ENCODE measurements at places on chromosomes 4 and X. TPM values are rescaled to one million over a fixed set of nuclear protein-coding genes. Genes with fewer than 3 reads are reported as not detected.

DNA sequence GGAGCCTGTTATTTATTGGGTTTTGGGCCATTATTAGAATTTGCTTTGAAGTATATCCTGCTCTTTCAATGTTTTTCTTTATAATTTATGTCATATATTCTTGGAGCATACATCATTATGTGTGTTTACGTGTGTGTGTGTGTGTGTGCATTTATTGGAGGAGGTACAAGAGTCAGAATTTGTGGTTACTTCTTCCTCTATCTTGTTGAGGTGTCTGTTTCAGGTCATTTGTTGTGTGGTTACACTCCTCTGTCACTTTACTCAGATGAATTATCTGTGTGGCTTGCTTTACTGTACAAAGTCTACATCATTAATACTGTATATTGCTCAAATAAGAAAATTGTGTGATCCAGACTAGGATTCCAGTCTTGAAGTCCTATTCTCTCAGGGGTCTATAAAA, 1957.4 kb upstream of the TENM3 start:
- no peaks in the 10 kb centered on the region for H3K4me1 ChIP-seq
- H3K27ac ChIP-seq = no peak overlapping the region
- H3K4me3 ChIP-seq = no peak overlapping the region
- no peaks in the 10 kb centered on the region for H3K27me3 ChIP-seq
- no peaks in the 10 kb centered on the region for H3K36me3 ChIP-seq

DNA sequence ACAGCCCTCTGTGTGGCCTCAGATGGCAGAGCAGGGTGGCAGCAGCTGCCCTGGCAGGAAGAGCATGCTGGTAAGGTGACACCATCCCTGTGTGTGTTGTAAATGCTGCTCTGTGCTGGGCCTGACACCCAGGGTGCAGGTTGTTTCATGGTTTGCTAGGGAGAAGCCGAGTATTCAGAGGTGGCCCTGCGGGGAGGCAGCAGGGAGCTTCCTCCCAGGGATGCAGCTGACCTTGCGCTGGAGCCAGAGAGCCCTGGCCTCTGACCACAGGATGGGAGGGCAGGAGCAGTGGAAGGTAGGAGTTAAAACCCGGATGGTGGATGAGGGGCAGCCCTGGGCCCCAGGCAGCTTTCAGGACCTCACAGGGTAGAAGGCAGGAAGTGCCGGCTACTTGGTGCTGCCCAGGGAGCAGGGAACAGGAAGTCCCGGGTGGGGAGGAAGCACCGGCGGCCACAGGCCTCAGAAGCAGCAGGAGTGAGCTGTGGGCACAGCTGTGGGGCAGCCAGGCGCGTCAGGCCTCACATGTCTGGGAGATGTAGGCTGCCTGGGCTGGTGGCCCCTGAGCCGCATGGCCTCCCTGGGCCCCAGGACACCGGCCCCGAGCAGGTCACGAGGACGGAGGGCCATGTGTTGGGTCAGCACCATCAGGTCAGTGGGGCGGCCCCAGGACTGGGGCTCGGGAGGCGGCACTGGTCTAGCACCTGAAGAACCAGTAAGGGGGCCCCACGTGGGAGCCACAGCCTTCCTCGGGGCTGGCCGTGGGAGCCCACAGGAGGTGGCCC, 19.1 kb downstream of the SH3BP2 start:
- H3K27me3 ChIP-seq = no peaks in the 10 kb centered on the region
- no peak overlapping the region for H3K4me3 ChIP-seq
- peaks cover 39% of the 10 kb centered on the region for H3K4me1 ChIP-seq
- H3K27ac ChIP-seq = peak overlapping the region; percentile 61
- H3K36me3 ChIP-seq = no peaks in the 10 kb centered on the region

- no peaks in the 10 kb centered on the region for H3K27me3 ChIP-seq
- DNase-seq = peak; percentile 32
Measured at GRCh38 chr4:21697583-21697982, 251.0 kb downstream of the KCNIP4 start.

GRCh38 chrX:10633722-10634121, 13.3 kb upstream of the MID1 start:
- no peak overlapping the region for H3K4me3 ChIP-seq
- DNase-seq = peak; percentile 70
- no peak overlapping the region for H3K27ac ChIP-seq
- H3K27me3 ChIP-seq = peaks cover 3% of the 10 kb centered on the region
- H3K36me3 ChIP-seq = no peaks in the 10 kb centered on the region

DNA sequence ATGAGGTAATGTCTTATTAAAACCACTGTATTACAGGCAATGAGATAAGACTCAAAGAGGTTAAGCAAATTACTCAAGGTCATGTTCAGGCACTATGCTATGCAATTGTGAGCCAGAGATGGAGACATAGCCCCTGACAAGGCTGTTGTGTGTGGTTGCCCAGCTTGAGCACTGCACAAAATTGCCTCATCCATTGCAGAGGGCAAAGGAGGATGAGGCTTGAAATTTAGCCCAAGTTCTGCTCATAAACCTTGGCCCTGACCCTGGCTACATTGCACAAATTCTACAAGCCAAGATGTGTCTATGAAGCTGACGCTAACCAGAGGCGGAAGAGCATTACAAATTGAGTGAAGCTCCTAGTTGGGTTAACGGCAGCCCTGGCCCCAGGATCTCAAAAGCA, 65.6 kb upstream of the PGM2 start:
- H3K4me1 ChIP-seq = peaks cover 7% of the 10 kb centered on the region
- no peaks in the 10 kb centered on the region for H3K36me3 ChIP-seq
- no peaks in the 10 kb centered on the region for H3K27me3 ChIP-seq
- H3K27ac ChIP-seq = no peak overlapping the region

SUPT20HL2 gene
- total RNA-seq = not detected

BGN gene
- total RNA-seq = 338 TPM

NAAA gene
- total RNA-seq = 50.5 TPM

- no peak for DNase-seq
- no peaks in the 10 kb centered on the region for H3K36me3 ChIP-seq
- no peaks in the 10 kb centered on the region for H3K27me3 ChIP-seq
- H3K27ac ChIP-seq = peak overlapping the region; percentile 71
Measured at GRCh38 chr4:101791182-101791558, 640 bp downstream of the BANK1 start.

PWWP3B gene
- total RNA-seq = 1.3 TPM

CITED1 gene
- not detected for total RNA-seq

GRCh38 chr4:135485371-135485770, 1283.8 kb upstream of the PABPC4L start:
- no peak overlapping the region for H3K4me3 ChIP-seq
- H3K27me3 ChIP-seq = no peaks in the 10 kb centered on the region
- H3K27ac ChIP-seq = no peak overlapping the region
- H3K4me1 ChIP-seq = no peaks in the 10 kb centered on the region
- H3K36me3 ChIP-seq = no peaks in the 10 kb centered on the region
- DNase-seq = no peak

SLC4A4 gene
- total RNA-seq = 0.74 TPM

- H3K27me3 ChIP-seq = peaks cover 2% of the 10 kb centered on the region
- H3K27ac ChIP-seq = peak overlapping the region; percentile 95
- peak overlapping the region; percentile 15 for H3K4me3 ChIP-seq
- no peaks in the 10 kb centered on the region for H3K4me1 ChIP-seq
- no peaks in the 10 kb centered on the region for H3K36me3 ChIP-seq
Measured at GRCh38 chrX:48696909-48697727, 584 bp downstream of the SUV39H1 start.

GRCh38 chrX:132563976-132564375, 75.1 kb upstream of the MBNL3 start:
- H3K27ac ChIP-seq = no peak overlapping the region
- H3K4me1 ChIP-seq = no peaks in the 10 kb centered on the region
- peaks cover 9% of the 10 kb centered on the region for H3K27me3 ChIP-seq
- no peaks in the 10 kb centered on the region for H3K36me3 ChIP-seq

GAGE1 gene
- not detected for total RNA-seq

JCHAIN gene
- 24.9 TPM for total RNA-seq

RGN gene
- 153 TPM for total RNA-seq

GRCh38 chrX:31130457-31131220, 58.8 kb upstream of the FTHL17 start:
- no peaks in the 10 kb centered on the region for H3K4me1 ChIP-seq
- H3K36me3 ChIP-seq = no peaks in the 10 kb centered on the region
- no peak overlapping the region for H3K4me3 ChIP-seq
- no peak for DNase-seq

DNA sequence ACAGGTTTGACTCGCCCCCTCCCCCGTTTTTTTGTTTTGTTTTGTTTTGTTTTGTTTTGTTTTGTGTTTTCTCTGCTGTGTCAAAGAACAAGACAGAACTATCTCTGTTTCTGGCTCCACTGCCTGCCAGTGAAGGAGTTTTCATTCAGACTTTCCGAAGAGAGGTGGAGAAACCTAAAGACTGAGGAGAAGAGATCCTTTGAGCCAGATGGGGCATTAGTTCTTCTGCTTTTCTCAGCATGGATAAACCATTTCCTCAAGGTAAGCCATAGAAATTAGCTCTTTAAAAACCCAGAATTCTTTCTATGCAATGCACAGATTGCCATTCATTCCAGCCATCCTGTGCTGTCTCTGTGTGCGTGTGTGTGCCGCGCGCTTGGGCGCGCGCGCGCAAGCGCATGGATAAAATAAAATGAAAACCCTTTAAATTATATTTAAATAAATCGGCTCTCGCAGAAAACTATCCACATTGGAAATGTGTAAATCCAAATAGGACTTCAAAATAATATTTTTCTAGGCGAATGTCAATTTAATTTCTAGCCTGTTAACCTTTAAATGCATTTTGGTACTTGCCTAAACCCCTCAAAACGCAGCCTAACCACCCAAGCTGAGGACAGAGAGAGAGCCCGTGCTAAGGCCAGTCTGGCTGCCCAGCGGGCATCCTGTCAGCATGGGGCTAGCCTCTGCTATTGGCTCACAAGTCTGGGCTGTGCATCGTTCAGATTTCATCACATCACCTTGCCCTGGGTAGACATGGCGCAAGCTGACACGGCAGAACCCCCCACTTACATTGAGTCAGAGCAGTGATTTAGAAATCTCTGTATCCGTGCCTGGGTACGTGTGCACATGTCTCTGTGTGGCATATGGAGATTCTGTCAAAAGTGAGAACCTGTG, 113.0 kb upstream of the VAMP7 start:
- H3K27me3 ChIP-seq = no peaks in the 10 kb centered on the region
- no peaks in the 10 kb centered on the region for H3K36me3 ChIP-seq
- DNase-seq = peak; percentile 23
- H3K4me1 ChIP-seq = peaks cover 10% of the 10 kb centered on the region

DNA sequence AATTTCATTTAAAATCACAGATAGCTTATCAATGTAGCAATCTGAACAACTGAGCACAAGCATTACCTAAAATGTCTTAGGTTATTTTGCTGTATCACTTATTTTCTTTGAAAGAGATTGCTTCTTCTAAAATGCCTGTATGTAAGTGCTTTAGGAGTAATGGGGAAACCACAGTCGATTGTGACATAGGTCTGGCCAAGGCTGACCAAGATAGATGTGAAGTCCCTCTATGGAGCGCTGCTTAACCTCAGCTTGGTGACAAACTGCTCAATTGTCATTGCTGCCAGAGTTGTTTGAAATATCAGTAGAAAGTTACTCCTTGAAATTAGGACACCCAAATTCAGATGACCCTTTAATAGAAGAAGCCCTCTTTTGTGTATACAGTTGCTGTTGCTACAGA, 401.9 kb upstream of the NDST4 start:
- no peaks in the 10 kb centered on the region for H3K27me3 ChIP-seq
- DNase-seq = no peak
- no peak overlapping the region for H3K27ac ChIP-seq

- DNase-seq = peak; percentile 59
- no peaks in the 10 kb centered on the region for H3K36me3 ChIP-seq
- H3K4me3 ChIP-seq = peak overlapping the region; percentile 32
- peaks cover 8% of the 10 kb centered on the region for H3K27me3 ChIP-seq
- no peaks in the 10 kb centered on the region for H3K4me1 ChIP-seq
Measured at GRCh38 chrX:118603981-118604380, 108.4 kb downstream of the DOCK11 start.

ACE2 gene
- total RNA-seq = 0.65 TPM

GRCh38 chrX:39592776-39593175, 505.0 kb downstream of the BCOR start:
- no peaks in the 10 kb centered on the region for H3K36me3 ChIP-seq
- H3K4me3 ChIP-seq = no peak overlapping the region
- H3K27me3 ChIP-seq = peaks cover 12% of the 10 kb centered on the region
- no peak overlapping the region for H3K27ac ChIP-seq
- DNase-seq = no peak

DNA sequence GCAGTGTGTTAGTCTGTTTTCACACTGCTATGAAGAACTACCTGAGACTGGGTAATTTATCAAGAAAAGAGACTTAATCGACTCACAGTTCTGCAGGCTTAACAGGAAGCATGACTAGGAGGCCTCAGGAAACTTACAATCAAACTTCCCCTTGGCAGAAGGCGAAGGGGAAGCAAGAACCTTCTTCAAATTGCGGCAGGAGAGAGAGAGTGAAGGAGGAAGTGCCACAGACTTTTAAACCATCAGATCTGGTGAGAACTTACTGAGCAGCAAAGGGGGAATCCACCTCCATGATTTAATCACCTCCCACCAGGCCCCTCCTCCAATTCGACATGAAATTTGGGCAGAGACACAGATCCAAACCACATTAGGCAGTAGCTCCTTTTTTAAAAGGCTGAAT, 59.2 kb upstream of the LEF1 start:
- DNase-seq = no peak
- no peaks in the 10 kb centered on the region for H3K4me1 ChIP-seq
- no peak overlapping the region for H3K27ac ChIP-seq
- H3K36me3 ChIP-seq = no peaks in the 10 kb centered on the region
- H3K4me3 ChIP-seq = no peak overlapping the region

- H3K4me1 ChIP-seq = peaks cover 13% of the 10 kb centered on the region
- H3K27me3 ChIP-seq = peaks cover 21% of the 10 kb centered on the region
- no peak for DNase-seq
- peak within 1 kb of the TSS; percentile 58 for H3K27ac ChIP-seq
- no peak within 1 kb of the TSS for H3K4me3 ChIP-seq
Measured at GRCh38 chr4:78551420-78552351, at the start of gene ANXA3. TSS of gene ANXA3 (plus strand) at chr4:78551770. CDS start at chr4:78554474, 2,704 bp downstream.

- DNase-seq = no peak
- H3K4me1 ChIP-seq = no peaks in the 10 kb centered on the region
- no peak overlapping the region for H3K4me3 ChIP-seq
- H3K27ac ChIP-seq = no peak overlapping the region
Measured at GRCh38 chr4:138867404-138867803, 148.2 kb upstream of the NOCT start.

- H3K27ac ChIP-seq = peak overlapping the region; percentile 97
- H3K27me3 ChIP-seq = no peaks in the 10 kb centered on the region
- H3K36me3 ChIP-seq = no peaks in the 10 kb centered on the region
- H3K4me3 ChIP-seq = no peak overlapping the region
- peaks cover 16% of the 10 kb centered on the region for H3K4me1 ChIP-seq
Measured at GRCh38 chrX:47482065-47482511, 934 bp downstream of the ZNF41 start.

DNA sequence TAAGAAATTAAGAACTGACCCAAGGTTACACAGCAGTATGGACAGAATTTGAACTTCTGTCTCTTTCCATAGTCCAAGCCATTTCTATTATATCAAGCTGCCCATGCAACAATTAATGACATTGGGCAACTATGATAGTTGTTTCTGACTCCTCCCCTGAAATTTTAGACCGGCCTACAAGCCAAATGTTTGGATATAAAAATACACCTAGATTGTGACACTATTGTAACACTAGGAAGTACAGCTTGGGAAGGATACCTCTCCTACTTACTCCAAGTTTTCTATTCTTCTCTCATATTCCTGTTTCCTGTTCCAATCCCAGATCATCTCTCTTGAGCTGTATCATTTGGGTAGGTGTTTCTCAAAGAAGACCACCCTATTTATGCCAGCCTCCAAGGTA, 43.5 kb downstream of the RCHY1 start:
- H3K4me1 ChIP-seq = no peaks in the 10 kb centered on the region
- H3K4me3 ChIP-seq = no peak overlapping the region
- no peak overlapping the region for H3K27ac ChIP-seq
- H3K36me3 ChIP-seq = no peaks in the 10 kb centered on the region
- DNase-seq = no peak

MAGEB6B gene
- total RNA-seq = not detected

Data from adrenal gland (tissue), 19 donors.